ENCODE measurements at places on chromosomes 5 and 9. TPM values are rescaled to one million over a fixed set of nuclear protein-coding genes. Genes with fewer than 3 reads are reported as not detected.

Gene FGD3
- 107 TPM for total RNA-seq

Gene DIPK1B
- total RNA-seq = not detected

DNA sequence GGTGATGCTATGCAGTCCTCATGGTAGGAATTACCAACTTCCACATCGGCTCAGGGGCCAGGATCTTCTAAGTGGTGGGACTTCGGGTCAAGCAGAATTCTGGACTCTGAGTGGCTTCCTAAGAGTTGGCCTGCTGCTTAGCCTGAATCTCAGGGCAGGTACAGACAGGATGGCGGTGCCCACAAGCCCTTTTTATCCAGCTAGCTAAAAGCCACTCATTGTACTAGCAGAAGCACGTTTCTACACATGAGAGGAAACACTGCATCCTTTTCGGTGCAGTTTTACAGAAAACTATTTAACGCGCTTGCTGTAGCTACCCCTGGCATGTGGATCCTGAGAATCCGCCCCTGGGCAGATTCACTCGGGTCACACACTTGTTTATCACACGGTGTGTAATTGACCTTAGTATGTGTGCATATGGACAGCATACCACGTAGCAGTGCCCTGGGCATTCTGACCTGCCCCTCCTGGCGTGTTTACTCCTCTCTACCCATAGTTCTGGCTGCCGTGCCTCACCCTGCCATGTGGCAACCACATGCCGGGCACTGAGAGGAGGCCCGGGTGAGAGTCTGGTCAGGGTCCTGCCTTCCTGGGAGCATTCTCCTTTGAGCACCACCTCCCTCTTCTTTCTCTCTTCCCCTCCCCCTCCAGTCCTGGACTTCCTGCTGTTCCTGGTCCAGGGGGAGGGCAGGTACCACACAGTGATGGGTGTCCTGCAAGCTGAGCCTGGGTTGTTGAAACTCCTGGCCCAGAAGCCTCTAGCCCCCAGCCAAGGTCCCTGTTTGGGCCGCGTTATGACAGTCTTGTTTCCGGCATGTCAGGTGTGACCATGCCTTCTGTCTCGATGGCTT lies 65.9 kb downstream of the DAB2IP start:
- DNase-seq = no peak

Gene CETN3
- total RNA-seq = 30.6 TPM

DNA sequence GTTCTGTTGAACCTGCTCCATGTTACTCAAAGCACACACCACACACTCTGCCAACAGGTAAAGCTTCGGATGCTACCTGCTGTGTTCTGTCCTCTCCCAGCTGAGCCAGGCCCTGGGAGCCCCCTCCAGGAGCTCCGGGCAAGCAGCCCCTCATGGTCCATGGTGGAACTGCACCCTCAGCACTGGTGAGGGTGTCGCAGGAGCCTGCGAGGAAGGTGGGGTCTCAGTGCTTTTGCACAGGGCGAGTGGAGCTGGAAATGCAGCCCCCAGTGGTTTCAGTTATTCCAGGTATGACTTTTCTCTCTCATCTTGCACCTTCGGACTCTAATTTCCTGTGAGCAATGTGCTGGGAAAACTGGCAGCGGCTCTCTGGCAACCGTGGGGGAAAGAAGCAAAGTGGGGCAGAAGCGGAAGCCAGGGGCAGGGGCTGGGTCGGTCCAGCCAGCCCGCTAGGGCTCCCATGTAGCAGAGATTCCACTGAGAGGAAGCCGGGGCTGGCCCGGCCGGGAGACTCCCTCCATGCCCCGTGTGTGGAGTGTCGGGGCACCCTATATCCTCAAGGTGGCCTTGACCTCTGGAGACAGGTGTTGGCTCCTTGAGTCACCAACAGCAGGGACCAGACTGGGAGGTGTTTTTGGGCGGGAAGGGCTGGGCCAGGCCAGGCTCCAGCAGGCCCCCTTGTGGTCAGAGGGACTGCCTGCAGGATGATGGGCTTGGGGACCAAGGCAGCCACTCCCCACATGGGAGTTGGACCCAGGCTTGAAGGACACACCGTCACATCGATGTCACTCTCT lies 75.6 kb upstream of the PRSS3 start:
- DNase-seq = peak; percentile 41

DNA sequence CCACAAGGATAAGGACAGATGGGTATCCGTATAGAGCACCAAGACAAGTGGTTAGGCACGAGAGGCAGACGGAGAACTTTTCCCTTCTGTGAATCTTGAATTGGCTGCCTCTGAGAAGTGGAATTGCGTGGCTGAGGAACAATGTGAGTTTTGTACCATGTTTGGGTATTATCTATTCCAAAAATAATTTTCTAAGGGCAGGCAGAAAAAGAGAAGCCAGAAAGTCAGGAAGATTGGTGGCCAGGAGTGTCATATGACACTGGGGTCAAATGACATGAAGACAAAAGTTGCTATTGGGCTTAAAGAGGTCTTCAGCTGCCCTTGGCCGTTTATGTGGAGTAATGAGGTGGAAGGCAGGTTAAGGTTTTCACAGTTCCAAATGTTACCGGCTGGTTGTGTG lies 14.5 kb downstream of the HABP4 start:
- DNase-seq = no peak

DNA sequence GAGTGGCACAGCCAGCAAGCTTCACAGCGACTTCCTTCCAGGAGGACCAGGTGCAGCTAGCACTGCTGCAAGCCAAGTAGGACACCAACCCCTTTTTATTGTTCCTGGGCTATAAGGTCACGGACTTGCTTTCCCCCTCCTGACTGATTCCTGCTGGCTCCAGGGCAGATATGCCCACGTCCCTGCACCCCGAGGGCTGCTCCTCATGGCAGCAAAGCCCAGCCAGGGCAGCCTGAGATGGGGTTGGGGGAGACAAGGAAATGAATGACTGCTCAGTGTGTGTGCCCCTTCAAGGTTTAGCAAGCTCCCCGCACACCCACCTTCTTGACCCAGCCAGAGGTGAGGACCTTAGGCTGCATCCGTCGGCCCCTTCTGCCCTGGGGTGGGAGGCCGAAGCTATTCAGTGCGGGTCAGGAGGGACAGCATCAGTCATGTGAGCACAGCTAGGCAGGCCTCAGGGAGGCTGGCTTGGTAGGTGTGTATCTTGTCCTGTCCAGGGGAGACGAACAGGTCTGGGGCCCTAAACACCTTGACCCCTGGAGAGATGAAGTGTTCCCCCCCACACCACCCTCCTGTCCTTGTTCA lies 136.2 kb upstream of the PHYKPL start:
- DNase-seq = no peak

- DNase-seq = no peak
Observed at GRCh38 chr9:134635351-134636148, 6.1 kb upstream of the COL5A1 start.

DNA sequence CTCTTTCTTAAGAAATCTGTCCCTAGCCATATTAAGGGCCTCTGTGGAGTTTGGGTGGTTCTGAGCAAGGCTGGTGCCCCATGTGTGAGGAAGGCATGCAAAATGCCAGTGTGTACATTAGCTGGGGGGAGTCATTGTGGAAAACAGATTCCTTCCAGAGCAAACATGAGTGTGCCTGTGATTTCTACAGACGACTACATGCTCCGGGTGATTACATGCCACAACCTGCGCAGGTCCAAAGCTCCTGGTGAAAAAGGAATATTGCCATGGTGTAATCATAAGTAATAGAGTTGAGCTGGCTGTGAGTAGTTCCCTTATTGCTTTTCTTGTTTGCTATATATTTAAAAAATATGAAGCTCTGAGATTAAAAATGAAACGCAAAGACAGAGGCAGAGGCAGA lies 102.1 kb downstream of the ACER2 start:
- no peak for DNase-seq

DNA sequence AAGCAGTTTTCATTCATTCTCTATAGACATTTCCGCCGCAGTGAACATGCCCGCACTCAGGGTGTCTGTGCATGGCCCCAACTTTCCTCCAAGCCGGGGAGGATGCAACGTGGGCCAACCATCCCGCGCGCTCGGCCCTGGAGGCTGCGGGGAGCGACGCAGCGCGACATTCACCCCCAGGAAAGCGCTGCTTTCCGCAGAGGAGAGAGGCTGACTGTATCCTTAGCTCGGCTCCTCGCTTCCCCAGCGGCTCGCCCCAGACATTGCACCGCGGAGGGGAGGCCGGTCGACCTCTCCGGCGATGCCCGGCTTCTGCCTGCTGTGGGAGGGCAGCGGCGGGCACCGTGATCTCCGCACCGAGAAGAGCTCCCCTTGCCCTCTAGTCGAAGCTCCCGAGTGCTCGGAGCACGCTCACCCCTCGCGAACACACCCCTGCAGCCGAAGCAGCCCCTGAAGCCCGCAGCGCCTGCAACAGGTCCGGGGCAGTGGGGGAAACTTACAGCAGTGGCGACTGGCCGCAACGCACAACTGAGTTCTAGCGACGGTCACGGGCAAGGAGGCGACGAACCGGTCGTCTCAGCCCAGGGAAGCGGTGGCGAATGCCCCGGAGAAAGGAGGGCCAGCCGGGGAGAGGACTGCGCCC lies 600 bp downstream of the ENC1 start:
- DNase-seq = peak; percentile 47

Gene DRD1
- not detected for total RNA-seq

DNA sequence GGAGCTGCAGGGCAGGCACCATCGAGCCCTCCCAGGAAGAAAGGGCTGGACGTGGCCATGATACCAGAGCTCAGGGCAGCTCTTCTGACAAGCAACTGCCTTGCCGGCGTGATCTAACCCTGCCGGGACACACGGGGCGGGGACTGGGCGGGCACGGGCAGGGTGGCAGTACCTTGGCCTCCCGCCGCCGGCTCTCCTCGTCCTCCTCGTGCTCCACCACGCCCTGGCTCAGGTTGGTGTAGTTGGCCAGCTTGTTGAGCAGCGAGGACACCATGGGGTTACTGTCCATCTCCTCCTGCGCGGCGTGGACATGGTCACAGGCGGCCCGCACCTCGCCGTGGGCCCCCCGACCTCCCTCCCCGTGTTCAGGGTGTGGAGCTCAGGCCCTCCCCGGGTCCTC lies 18.5 kb downstream of the SLC12A7 start:
- no peak for DNase-seq

DNA sequence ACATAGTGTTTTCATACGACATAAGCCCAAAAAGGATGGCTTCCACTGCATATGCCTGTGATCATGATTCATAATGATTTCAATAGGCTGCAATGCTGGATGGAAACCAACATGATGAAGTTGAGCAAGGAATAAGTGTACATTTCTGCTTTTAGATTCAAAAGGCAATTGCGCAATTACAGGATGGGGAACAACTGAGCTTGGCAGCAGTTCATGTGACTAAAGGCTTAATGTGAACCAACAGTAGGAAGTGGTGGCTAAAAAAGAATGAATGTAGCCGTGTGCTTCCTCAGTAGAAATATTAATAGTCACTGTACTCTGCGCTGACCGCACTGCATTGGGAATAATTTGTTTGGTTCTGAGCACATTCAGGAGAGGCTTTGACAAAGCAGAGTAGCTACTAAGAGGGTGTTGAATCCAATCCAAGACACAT lies 51.2 kb downstream of the SLC1A3 start:
- no peak for DNase-seq

GRCh38 chr5:97102010-97102470 lies 40.4 kb downstream of the LIX1 start:
- DNase-seq = no peak

Gene GLDC
- total RNA-seq = 0.34 TPM

DNA sequence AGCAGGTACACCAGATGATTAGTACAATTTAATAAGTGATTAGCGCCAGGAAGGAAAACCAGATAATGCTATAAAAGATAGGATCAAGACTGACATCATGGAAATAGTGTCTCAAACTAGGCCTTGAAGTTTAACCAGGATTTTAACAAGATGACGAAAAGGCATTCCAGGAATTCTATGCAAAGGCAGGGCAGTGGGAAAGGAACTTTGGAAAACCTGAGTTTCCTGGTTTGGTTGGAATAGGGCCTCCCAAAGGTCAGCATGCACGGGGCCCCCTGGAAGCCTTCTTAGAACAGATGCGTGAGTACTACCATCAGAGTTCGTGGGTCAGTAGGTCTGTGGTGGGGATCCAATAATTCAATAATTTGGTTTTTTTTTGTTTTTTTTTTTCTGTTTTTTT lies 935.2 kb upstream of the DMAC1 start:
- no peak for DNase-seq

- DNase-seq = no peak
Observed at GRCh38 chr5:87536365-87536764, 123.6 kb upstream of the CCNH start.

Gene NR2F1-AS1
- total RNA-seq = not detected

GRCh38 chr9:135035781-135036760 lies 51.4 kb upstream of the OLFM1 start:
- no peak for DNase-seq

GRCh38 chr9:34994260-34994899 lies 4.8 kb downstream of the DNAJB5 start:
- DNase-seq = no peak

- no peak for DNase-seq
Observed at GRCh38 chr9:120901755-120902568, 24.6 kb downstream of the TRAF1 start.

GRCh38 chr5:35789732-35790456 lies 66.8 kb upstream of the IL7R start:
- no peak for DNase-seq

DNA sequence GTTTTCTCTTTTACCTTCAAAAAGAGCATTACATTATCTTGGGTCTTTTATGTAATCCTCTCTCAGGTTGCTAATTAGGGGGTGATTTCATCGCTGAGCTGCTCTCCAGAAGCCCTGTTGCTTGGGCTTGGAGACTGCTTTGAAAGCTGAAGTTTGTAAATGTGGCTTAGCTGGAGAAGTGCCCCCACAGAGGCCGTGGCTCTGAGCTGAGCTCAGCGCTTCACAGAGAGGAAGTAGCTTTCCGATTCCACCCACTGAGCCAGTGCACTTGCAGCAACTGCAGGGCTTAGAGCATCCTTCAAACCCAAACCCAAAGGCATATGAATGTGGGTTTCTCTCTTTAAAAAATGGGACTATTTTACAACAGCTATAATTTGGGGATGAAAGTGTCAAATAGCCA lies 13.7 kb upstream of the NXNL2 start:
- DNase-seq = no peak

GRCh38 chr5:104421431-104421830 lies 858.8 kb upstream of the NUDT12 start:
- no peak for DNase-seq

Gene PCDHGB1
- total RNA-seq = not detected

Gene TAF1L
- total RNA-seq = 0.05 TPM

Gene TYRP1
- total RNA-seq = not detected

Gene SHC3
- not detected for total RNA-seq

DNA sequence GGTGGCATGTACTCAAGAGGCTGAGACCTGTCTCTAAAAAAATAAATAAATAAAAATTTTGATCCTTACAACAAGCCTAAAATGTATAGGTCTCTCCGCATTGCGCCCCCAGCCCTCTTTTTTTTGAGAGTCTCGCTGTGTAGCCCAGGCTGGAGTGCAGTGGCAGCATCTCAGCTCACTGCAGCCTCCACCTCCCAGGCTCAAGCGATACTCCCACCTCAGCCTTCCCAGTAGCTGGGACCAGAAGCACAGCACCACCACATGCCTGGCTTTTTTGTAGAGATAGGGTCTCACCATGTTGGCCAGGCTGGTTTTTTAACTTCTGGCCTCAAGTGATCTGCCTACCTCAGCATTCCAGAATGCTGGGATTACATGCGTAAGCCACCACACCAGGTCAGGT lies 2.2 kb upstream of the GARIN3 start:
- DNase-seq = peak; percentile 17

Measured in activated CD8-positive, alpha-beta T cell treated with anti-CD3 and anti-CD28 coated beads, Interleukin-2, amount 10 ng/mL, durations not matched to agents 7 days and 5 days (primary cell).